Chondrocyte (in vitro differentiated cells): ENCODE measurements at places on chromosomes 4 and X.

DNA sequence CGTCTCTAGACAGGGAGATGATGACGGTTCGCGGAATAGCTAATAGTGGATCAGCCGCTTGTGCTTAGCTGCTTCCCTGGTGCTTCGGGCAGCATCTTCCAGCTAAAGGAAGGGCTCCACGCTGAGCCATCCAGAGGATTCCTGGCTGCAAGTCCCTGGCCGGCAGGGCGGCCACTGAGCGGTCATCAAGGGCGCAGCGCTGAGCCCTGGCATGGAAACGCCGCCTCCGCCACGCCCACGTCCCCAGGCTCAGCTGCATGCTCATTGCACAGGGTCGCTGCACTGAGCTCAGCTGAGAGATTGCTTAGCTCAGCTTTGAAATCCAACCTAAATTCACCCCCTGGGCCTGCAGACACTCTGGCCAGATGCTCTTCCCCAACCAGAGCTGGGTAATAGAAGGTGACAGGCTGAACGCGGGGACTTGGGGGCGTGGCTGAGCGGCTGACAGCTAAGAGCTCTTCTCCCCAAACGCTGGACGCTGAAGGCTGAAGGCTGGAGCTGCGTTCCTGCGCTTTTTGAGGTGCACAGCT, 118.2 kb upstream of the KIT start:
- no peak for DNase-seq

- no peak for DNase-seq
Measured at GRCh38 chr4:78542373-78542772, 9.2 kb upstream of the ANXA3 start.

- no peak for DNase-seq
Measured at GRCh38 chrX:7746856-7747255, 96.1 kb upstream of the VCX start.

GRCh38 chrX:129784371-129784770, 4.6 kb downstream of the SASH3 start:
- DNase-seq = no peak

DNA sequence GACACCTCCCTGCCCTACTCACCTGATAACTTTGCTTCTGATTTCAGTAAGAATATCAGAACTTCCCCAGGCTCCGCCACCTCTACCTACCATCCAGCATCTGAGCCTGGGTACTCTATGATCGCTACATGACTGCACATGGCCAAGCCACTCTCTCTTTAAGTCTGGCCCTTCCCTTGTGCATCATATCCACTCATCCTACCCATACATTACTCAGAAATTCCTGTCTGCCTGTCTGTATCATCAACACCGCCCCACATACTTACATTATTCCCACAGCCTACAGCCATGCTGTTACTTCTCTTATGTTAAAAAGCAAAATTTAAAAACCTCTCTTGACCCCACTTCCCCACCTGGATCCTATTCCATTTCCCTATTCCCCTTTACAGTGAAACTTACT, 84.7 kb downstream of the SCD5 start:
- no peak for DNase-seq

GRCh38 chr4:61336488-61336887, 136.4 kb downstream of the ADGRL3 start:
- DNase-seq = no peak

- no peak for DNase-seq
Measured at GRCh38 chr4:153916273-153916755, 127.4 kb upstream of the SFRP2 start.

GRCh38 chr4:182578402-182578801, 335.2 kb downstream of the TENM3 start:
- DNase-seq = no peak

- no peak for DNase-seq
Measured at GRCh38 chr4:36006226-36006625, 238.1 kb downstream of the ARAP2 start.

DNA sequence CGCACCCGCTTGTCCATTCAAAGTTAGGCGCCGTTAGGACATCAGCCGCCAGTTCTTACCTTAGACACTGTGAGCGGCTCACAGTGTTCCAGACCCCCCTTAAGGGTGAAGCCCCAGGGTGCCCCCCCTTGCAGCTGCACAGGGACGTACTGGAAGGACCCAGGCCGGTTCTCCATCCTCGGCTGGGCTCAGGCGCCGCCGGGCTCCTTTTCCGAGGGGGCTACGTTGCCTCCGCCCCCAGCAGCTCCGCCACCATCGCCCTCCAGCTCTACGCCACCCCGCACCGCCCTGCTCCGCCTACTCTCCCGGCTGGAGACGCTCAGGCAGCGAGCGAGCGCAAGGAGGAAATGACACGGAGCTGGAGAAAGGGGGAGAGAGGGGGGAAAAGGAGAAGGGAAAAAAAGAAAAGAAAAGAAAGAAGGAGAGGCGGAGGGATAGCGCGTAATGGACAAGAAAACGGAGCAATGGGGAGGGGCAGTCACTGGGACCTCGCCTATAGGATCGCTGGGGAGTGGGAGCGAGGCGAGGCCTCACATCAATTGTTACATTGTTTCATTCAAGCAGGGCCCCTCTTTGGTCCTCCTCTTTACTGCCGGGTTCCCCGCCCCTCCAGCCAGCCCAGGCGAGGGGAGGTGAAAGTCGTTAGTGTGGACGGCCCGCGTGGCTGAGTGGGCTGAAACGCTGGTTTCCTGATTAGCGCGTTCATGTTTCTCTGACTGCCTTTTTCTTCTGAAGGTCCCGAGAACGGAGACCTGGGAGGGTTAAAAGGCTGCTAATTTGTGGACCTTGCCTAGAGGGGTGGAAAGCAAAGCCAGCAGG, at the start of gene SHROOM4:
TSS of gene SHROOM4 (minus strand) at position 352 of the 819 bp plus-strand sequence. CDS start at position 176, 176 bp downstream.
- peak; percentile 90 for DNase-seq

DNA sequence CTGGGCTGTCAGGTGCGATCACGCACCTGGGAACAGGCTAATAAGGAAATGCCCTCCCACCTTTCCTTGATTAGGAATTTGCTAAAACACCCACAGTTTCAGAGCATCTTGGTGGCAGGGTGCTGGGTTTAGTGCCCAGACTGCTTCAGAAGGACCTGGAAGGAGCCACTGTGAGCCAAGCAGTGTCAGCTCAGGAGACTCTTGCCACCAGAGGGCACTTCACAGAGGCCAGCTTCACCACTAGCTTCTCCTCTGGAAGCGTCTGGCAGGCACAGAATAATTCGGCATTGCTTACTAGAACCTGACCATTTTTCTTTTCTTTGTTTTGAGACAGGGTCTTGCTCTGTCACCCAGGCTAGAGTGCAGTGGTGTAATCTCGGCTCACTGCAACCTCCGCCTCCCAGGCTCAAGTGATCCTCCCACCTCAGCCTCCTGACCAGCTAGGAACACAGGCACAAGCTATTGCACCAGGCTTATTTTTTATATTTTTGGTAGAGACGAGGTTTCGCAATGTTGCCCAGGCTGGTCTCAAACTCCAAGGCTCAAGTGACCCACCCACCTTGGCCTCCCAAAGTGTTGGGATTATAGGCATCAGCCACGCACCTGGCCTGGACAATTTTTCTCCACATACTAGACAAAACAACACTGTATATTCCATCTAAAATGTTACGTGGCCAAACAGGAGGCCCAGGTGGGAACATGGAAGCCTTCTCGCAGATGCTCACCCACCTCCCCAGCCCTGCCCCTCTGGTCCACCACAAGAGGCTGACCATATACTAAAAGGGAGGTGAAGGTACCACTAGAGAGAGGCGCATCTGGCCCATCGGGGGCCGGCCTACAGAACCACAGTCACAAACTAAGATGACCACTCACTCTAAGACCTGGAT, 14.1 kb downstream of the NOP14 start:
- peak; percentile 58 for DNase-seq

DNA sequence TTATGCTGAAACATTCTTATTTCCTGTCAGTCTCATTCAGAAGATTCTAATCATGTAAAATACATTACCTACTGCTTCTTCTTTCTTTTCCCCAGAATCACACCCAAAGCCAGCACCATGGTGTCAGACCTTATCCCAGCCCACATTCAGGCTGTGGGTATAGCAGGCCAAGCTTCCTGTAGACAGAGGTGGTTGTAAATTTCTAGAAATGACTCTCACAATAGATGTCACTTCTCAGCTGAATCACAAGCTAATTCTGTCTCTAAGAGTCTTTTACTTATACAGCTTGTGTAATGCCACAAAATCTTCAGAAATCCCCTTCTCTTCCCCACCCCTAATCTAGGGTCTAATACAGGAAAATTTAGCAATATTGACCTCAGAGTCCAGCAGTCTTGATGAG, 239.6 kb downstream of the PARM1 start:
- DNase-seq = no peak

DNA sequence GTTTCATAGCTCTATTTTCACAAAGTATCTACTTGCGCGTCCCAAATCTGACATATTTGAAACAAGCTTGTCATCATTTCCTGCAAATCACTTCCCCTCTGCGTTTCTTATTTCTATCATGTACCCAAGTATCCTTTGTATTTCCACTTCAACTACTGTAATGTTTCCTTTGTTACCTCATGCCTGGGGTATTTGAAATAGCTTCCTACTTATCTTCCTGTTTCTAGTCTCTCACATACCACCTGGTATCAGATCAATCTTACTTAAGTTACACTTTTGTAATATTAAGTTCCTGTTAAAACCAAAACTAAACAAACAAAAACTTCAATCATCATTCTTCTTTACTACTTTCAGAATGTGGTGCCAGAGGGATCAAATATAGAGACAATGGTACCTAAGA, 93.6 kb upstream of the SMAD1 start:
- DNase-seq = no peak

DNA sequence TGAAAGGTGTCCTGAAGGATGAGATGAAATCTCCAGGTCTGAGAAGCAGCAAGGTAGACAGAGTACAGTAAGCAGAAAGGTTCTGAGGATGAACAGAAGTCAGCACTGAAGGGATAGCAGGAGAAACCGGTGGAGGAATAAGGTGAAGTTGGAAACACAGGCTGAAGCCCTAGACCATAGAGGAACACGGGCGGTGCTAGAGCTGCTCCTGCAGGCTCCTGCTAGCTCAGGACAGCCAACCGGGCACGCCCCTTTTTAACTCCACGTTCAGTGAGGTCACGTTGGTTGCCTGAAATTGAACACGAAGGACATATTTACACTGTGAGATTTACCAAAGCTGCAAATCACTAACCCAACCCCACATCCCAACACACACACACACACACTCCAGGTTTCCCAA, 1886.4 kb upstream of the AGA start:
- no peak for DNase-seq

GRCh38 chr4:74944354-74944793, 11.5 kb downstream of the PARM1 start:
- DNase-seq = no peak

- no peak for DNase-seq
Measured at GRCh38 chrX:88991583-88992132, 244.6 kb downstream of the CPXCR1 start.

DNA sequence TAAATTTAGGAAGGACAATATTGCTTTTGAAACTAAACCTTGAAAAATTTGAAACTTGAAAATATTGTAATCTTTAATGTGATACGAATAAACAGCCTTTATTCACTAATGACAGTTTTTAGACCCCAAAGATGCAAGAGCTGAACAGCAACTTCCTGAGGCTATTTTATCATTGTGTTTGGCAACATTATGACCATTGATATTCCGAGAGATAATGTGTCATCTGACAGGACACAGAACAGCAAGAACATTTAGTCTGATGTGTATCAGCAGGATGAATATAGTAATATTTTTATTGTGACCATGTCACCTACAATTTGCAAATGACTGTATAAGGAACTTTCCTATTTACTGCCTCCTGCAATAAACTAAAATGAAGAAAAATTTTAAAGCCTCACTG, 316.0 kb downstream of the ADAM29 start:
- DNase-seq = no peak
